GM19239 (cell line): ENCODE measurements at places on chromosomes 7 and 10.

DNA sequence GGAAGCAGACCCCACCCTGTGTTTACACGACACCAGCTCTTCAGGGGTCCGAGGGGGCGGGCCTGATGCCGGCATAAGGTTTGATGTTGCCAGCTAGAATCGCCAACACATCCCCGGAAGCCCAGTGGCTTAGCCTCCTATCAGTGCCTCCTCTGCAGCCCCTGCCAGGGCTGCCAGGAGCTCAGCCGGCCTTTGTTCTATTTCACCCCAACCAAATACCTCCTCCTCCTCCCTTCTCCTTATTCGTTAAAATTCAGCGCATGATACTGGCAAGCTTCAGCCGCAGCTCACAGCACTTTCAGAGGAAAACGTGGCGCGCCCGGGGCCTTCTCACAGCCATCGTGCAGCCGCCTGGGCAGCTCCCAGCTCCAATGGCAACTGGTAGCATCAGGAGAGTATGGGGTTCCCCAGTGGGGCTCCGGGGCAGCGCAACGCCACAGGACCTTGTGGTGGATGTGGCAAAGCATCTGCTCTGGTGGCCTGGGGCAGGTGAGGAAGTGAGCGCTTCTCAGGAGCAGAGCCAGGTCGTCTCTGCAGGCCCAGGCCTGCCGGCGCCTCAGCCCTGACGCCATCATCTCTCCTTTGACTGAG lies 176.4 kb upstream of the RHEB start:
- no peak for DNase-seq

DNA sequence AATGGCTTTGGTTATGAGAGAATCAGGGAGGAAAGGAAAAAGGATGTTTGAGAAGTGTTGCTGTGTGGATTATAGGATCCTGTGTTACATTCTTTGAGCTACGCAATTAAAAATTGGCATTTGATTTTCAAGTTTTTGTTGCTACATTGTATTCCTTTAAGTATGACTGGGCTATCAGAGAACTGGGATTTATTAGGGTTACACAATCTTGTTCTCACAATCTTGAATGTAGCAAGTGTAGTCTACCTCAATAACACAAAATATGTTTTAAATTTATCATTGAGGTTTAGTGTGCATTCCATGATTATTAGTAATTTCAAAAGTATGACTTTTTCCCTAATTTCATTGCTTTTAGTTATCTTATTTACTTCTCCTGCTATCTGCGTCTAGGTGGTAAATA lies 113.9 kb downstream of the CACNB2 start:
- DNase-seq = no peak

GRCh38 chr10:7186387-7187018 lies 224.3 kb downstream of the SFMBT2 start:
- no peak for DNase-seq

GRCh38 chr10:100353770-100354485 lies 6.9 kb downstream of the SCD start:
- DNase-seq = no peak

GRCh38 chr7:129176916-129177710 lies 11.3 kb upstream of the SMO start:
- DNase-seq = no peak

DNA sequence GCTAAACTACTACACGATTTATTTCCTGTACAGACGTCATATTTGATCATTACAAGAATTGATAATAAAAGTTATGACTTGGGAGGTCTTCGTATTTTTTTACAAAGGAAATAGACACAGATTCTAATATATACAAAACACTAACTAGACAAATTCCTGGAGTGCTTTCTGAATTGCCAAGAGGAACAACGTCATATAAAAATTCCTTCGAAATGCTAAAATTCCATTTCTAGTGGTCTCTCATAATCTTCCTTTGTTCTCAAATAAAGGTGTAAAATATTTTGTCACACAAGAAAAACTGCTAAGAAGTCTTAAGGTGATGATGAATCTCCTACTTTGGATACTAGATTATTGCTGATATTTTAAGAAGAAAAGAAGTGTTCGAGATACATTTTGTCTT lies 85.4 kb downstream of the CDK6 start:
- no peak for DNase-seq

GRCh38 chr10:29473406-29474100 lies 161.2 kb downstream of the SVIL start:
- no peak for DNase-seq

DNA sequence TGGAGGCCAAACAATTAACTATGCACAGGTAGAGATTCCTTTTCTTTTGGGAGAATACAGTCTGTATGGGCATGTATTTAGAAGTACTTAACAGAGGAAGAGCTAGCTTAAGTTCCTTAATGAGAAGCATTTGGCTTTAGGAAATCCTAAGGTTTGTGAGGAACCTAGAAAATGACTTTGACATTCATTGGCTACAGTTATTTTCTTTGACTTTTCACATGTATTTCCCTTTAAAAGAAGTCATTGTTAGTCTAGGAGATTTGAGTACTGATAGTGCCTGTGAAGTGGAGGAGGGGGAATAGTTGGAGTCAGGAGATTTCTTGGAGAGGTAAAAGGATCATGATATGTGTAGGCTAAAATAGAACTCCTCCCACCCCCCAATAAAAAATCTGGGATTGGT lies 3.6 kb downstream of the HELLS start:
- no peak for DNase-seq

DNA sequence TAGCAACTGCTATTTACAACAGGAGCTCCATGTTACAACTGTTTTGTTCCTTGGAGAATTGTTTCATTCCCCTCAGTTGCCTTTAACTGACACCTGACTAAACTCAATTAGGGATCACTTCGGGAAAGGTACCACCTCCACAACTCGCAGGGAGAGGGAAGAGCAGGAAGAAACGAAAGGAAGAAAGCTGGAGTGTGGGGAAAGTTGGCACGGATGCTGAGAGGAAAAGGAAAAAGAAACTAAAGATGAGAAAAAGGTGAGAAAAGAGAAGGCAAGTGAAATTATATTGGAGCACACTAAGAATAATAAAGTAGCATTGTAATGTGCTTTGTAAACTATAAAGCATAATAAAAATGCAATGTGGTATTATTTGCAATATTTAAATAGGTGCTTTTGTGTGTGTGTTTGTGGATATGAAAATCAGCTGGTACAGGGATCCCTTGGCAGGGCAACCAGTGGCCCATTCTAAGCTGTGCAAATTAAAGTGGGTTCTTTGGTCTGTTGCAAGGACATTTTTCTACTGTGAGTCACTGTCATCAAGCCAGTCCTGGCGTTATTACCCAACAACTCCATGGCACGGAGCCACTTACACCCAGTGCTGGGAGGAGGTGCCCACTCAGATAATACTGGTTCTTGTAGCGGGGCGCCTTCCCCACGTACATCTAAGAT lies 45.9 kb downstream of the HIPK2 start:
- DNase-seq = no peak

DNA sequence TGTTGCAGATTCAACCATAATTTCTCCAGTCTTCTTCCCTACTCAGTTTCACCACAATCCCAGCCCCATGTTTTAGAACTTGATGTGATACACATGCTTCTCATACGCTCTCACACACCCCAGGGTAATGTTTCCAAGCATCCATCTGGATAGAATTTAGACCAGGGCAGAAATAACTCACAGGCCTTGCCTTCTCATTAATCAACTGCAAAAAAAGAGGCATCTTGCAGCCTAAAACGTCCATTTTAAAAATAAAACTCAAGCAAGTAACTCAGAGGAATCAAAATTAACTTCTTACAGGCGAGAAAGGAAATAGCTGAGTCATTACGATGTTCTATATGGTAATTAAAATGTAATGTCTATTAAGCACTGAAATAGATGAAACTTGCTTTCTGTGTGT lies 127.2 kb upstream of the RSU1 start:
- DNase-seq = no peak

- DNase-seq = no peak
Measured at GRCh38 chr10:71836596-71836974, 14.5 kb downstream of the PSAP start.

- no peak for DNase-seq
Measured at GRCh38 chr10:110901954-110902819, 16.8 kb downstream of the BBIP1 start.

DNA sequence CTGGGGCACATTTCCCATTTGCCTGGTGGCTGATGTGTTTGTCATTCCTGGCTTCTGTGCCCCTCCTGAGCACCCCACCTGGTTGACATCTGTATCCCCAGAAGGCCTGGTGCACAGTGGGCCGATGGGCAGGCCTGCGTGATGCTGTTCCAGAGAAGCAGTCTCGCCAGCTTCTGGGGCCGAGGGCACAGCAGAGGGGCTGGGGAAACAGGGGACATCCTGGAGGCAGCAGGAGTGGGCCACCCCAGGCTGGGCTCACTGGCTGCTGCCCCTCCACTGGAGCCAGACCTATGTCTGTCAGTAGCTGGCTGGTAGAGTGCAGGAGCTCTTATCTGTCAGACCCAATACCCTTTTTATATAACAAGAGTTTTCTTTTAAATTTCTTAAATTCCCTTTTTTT lies 896 bp upstream of the MYL7 start:
- DNase-seq = no peak

GRCh38 chr10:114561008-114561523 lies 97.0 kb downstream of the ABLIM1 start:
- DNase-seq = no peak

- DNase-seq = no peak
Measured at GRCh38 chr7:1242256-1242605, 9.6 kb downstream of the UNCX start.

DNA sequence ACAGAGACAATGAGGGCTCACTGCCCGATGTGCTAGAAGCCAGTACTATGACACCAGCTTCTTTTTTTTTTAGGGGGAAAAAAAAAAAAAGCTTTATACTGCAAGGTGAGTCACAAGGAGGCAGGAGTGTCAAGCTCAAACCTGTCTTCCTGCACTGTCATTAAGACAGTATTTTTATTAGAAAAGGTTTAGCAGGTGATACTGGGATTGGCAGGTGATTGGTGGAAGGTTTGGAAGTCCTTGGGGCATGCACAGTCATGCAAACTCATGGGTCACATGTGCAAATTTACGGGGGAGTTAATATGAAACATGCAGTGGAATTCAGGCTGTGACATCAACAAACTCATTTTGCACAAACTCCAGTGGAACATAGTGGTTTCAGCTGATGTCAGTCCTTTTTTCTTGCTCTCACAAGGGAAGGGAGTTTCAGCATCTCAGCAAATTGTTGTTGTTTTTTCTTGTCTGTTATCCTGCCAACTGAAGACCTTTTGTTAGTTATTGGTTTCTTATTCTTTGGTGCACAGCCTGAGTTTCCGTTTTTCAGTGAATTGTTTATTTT lies 530.6 kb downstream of the ANKRD7 start:
- no peak for DNase-seq

DNA sequence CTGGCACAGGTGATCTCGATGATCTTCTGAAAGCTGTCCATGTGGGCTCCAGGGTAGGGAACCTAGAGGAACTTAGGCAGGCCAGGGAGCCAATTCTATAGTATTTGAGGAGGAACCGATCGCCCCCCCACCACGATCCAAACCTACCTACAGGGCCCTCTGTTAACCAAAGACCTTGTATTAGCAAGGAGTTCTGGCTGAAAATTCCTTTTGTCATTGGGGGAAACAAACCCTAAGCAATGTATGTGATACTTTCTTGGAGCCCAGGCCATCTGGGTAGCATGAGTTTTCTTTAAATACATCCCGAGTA lies 62.1 kb downstream of the CHN2 start:
- no peak for DNase-seq

DNA sequence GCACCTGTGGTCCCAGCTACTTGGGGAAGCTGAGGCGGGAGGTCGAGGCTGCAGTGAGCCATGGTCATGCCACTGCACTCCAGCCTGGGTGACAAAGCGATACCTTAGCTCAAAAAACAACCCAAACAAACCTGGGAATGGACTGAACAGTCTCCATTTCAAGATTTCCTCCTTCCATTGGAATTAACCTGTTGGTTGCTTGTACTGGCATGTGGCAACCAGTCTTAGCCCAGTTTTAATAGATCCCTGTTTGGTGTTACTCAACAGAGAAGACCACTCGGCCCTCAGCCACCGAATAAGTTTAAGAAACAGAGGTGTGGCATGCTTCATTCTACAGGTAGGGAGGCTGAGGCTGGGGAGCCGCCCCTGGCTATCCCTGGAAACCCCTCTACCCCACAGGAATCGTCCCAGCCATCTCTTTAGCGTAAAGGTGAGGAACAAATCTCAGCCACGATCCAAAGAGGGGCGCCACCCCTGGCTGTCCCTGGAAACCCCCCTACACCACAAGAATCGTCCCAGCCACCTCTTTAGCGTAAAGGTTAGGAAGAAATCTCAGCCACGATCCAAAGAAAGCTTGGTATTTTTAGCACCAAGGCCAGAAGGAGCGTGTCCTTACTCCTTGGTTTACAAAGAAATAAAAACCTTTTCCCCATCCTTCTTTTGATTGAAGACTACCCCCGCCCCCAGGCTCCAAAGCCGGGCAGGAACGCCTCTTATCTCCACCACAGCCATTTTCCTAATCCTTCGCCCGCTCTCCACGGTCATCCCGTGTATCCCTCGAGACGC lies 861 bp upstream of the TSPAN14 start:
- DNase-seq = no peak

GRCh38 chr7:114212721-114213429 lies 201.7 kb upstream of the FOXP2 start:
- DNase-seq = no peak

DNA sequence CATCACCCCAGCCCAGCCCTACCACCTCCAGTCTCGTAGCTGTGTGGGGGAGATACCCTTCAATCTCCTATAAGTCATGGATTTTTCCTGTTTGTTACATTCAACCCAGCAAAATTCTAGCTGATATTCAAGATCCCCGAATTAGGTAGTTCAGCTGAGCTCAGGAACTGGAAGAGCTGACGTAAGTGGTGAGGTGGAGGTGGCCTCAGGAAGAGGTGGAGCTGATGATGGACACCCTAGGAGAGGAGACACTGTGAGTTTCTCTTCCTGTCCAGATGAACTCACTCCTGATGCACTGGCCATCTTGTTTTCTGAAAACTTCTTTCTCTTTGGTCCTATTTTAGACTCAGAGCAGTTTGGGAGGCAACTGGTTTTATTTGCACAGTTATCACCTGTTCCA lies 90.5 kb upstream of the PITRM1 start:
- no peak for DNase-seq

- no peak for DNase-seq
Measured at GRCh38 chr10:56068473-56069263, 292.4 kb downstream of the ZWINT start.

DNA sequence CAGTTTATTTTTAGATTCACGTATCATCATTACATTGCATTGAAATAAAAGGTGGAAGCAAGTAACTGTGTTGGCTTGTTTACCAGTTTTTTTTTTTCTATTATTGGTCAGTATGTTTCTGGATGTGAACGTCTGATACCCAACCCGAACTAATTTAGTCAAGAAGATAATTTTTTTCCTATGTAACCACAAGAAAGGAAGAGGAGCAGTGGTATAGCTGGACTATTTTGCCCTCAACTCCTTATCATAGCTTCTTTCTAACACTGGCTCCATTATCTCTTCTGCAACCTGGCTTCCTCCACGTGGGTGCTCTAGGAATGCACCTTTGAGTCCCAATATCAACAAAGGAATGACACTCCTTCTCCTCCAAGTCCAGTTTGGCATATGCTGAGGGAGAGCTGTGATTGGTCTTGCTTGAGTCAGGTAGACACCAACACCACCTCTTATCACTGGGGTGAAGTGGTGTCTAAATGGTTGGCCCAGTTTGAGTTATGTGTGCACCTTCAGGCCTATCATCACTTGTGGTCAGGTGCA lies 29.4 kb downstream of the OR9A2 start:
- no peak for DNase-seq

- DNase-seq = no peak
Measured at GRCh38 chr7:96562458-96562857, 147.2 kb downstream of the SEM1 start.
